CD4-positive, alpha-beta memory T cell (primary cell): ENCODE measurements at places on chromosomes 11 and 22.

DNA sequence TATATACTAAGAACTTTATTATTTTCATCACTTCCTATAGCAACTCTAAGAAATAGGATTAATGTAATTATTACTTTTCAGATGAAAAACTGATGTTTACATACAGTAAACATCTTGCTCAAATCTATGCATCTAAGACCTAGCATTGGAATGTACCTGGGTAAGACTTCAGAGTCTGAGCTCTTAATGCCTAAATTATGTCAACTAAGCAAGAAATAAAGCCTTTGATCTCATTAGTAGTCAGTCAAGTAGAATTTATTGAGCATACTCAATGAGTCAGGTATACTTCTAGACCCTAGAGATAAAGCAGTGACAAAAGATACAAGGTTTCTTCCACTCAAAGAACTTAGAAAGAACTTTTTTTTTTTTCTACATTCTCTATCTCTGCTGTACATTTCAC is 16.7 kb upstream of the OR51Q1 start:
- DNase-seq: no peak

DNA sequence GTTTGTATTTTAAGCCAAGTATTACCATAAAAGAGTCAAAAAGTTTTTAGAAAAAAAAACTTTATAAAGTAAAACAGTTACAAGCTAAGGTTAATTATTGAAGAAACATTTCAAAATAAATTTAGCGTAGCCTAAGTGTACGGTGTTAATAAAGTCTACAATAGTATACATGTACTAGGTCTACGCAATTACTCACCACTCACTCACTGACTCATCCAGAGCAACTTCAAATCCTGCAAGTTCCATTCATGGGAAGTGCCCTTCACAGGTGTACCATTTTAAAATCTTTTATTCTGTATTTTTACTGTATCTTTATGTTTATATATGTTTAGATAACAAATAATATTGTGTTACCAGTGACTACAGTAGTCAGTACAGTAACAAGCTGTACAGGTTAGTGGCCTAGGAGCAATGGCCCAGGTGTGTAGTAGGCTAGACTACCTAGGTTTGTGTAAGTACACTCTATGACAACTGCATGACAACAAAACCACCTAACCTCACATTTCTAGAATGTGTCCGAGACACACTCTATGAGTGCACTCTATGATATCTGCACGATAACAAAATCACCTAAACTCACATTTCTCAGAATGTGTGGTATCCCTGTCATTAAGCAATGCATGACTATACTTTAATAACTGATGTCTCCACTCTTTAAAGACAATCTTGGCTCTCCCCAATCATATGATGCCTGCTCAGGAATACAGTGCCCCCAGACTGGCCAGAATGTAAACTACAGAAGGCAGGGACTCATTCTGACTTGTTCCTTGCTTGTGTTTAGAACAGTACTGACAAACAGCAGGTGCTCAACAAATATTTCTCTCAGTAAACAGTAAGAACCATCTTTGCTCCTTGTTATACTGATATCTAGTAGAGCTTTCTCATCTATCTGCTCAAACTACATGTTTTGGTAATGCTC is 21.2 kb downstream of the KMT5B start:
- no peak for DNase-seq

GRCh38 chr22:41793871-41794270 is 6.6 kb upstream of the CCDC134 start:
- no peak for DNase-seq

- no peak for DNase-seq
Measured at GRCh38 chr11:126105748-126106080, 43.0 kb upstream of the CDON start.

DNA sequence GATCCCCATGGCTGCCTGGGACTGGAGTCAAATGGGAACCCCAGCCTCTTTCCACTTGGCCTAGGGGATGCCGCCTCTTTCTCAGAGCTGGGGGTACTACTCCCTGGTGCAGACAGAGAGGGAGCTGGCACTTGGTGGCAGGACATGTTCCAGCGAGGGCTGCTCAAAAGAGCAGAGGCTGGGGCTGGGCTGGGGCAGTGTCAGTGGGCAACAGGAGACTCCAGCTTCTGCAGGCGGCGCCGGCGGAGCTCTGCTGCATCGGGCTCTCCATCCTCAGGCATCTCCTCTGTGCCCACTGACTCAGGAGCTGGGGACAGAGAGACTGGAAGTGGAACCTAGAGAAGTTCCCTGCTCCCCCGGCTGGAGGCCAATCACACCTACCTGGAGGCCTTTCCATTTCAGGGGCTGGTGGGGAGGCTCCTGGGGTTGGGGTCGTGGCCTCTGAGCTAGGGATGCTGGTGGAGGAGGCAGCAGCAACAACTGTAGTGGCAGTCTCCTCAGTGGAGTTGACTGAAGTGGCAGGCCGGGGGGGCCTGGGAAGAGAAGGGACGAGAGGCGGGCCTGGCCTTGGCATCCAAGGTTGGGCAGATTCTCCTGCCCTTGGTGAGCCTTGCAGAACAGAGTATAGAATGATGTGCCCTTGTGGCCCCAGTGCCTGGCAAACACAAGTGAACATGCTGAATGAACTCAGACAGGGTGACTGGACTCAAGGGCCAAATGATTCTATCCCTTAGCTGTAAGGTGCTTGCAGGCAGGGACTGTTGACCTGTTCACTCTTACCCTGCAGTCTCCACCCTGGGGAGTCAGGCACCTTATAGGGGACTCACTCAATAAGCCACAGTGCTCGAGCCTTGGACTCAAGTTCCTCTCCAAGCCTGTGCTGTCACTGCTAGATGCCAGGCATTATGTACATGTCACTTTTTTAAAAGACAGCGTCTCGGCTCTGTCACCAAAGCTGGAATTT is 5.9 kb downstream of the SYVN1 start:
- DNase-seq: no peak

GRCh38 chr11:77259641-77260040 is 41.8 kb downstream of the GDPD4 start:
- DNase-seq: no peak

- DNase-seq: peak; percentile 31
Measured at GRCh38 chr11:95229993-95230809, 801 bp downstream of the SESN3 start.

GRCh38 chr11:400241-400689 is 6.3 kb downstream of the PKP3 start:
- no peak for DNase-seq
